ENCODE measurements at places on chromosomes 2 and 18. TPM values are rescaled to one million over a fixed set of nuclear protein-coding genes. Genes with fewer than 3 reads are reported as not detected.

LOXHD1 gene
- 0.08 TPM for total RNA-seq

DNA sequence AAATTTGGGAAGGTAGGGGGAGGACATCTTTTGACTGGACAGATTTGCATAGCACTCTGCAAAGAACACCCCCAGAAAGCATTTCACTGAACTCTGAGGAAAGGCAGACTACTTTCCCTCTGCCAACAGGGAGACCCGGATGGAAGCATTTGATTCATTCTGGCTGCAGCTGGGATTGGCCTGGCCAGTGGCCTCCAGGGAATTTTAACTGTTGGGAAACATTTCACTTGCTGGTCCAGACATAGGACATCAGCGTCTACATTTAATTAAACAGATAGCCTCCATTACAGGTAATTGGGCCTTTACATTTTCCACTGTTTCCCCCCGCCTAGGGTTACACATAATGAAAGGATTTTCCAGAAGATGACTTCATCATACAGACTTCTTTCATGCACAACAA lies 92.8 kb downstream of the MARCHF4 start:
- no peak for DNase-seq
- no peak overlapping the region for H3K27ac ChIP-seq
- no peak overlapping the region for H3K4me3 ChIP-seq
- no peaks in the 10 kb centered on the region for H3K27me3 ChIP-seq

GRCh38 chr2:23293731-23294130 lies 91.2 kb upstream of the KLHL29 start:
- no peaks in the 10 kb centered on the region for H3K36me3 ChIP-seq
- no peak for DNase-seq
- H3K4me1 ChIP-seq = no peaks in the 10 kb centered on the region
- H3K27me3 ChIP-seq = no peaks in the 10 kb centered on the region
- H3K27ac ChIP-seq = no peak overlapping the region

DNA sequence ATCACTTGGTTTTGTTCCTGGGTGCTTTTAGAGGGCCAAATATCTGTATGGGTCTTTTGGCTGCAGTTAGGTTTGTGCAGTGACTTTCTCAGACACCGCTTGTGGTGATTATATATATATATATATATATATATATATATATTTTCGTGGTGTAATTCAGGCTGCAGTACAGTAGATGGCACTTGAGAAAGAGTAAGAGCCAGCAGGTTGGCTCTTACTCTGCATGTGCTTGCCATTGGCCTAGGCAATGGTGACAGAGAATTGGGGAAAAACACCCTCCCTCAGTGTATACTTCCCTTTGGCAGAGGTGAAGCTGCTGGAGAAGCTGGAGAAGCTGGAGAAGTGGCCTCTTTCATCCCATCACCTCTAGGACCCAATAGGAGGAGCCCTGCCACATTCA lies 22.2 kb upstream of the MYL1 start:
- H3K4me1 ChIP-seq = no peaks in the 10 kb centered on the region
- H3K36me3 ChIP-seq = no peaks in the 10 kb centered on the region
- DNase-seq = no peak
- no peaks in the 10 kb centered on the region for H3K27me3 ChIP-seq
